ENCODE measurements at places on chromosomes 12 and 14.
A peak's percentile ranks its signal among the peaks of the same experiment; 100 is the strongest.

DNA sequence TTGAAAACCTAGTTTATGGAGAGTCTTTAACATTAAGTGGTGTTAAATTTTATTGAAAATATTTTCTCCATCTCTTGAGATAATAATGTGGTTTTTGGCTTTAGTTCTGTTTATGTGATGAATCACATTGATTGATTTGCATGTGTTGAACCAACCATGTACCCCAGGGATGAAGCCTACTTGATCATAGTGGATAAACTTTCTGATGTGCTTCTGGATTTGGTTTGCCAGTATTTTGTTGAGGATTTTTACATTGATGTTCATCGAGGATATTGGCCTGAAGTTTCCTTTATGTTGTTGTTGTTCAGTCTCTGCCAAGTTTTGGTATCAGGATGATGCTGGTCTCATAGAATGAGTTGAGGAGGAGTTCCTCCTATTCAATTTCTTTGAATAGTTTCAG is 222.6 kb downstream of the ADAMTS20 start:
- H3K27me3 ChIP-seq = peaks cover 2% of the 10 kb centered on the region
- no peak overlapping the region for H3K27ac ChIP-seq
- no peaks in the 10 kb centered on the region for H3K4me1 ChIP-seq

GRCh38 chr14:96574633-96575632 is 72.8 kb downstream of the PAPOLA start:
- H3K4me3 ChIP-seq = no peak overlapping the region
- DNase-seq = no peak
- no peak overlapping the region for H3K27ac ChIP-seq

GRCh38 chr12:102642199-102642598 is 161.8 kb upstream of the IGF1 start:
- H3K36me3 ChIP-seq = no peaks in the 10 kb centered on the region
- H3K4me3 ChIP-seq = no peak overlapping the region
- H3K4me1 ChIP-seq = no peaks in the 10 kb centered on the region
- DNase-seq = no peak
- no peak overlapping the region for H3K27ac ChIP-seq

- H3K36me3 ChIP-seq = peaks cover 21% of the 10 kb centered on the region
- peaks cover 21% of the 10 kb centered on the region for H3K4me1 ChIP-seq
- H3K27me3 ChIP-seq = no peaks in the 10 kb centered on the region
- H3K4me3 ChIP-seq = no peak overlapping the region
Measured at GRCh38 chr12:39675263-39675662, 55.7 kb upstream of the ABCD2 start.

DNA sequence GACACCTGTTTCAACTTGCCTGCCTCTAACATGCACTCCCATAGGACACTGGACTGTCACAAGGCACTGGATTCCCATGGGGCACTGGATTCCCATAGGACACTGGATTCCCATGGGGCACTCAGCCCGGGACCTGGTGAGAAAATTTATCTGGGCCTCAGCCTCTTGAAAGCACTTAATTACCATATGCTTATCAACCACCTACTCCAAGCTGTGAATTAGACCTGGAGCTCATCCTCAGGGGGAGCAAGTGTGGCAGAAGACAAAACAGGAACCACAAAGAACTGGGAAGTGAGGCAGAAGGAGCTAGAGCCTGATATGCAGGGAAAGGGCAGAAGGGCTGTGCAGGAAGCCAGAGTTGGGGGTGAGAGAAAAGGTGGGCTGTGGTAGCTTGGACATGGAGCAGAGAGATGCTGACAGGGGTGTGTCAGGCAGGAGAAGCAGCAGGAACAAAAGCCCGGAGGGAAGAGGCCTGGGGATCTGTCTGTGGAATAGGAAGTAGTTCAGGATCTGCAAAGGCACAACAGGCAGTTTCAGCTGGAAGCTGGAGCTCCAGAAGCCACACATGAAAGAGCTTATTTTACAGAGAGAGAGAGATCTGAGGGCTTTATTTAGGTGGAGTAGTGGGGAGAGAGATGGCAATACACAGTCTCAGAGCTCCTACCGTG is 3.1 kb downstream of the KRT82 start:
- no peaks in the 10 kb centered on the region for H3K27me3 ChIP-seq
- no peaks in the 10 kb centered on the region for H3K4me1 ChIP-seq
- no peak overlapping the region for H3K27ac ChIP-seq
- H3K4me3 ChIP-seq = no peak overlapping the region
- no peaks in the 10 kb centered on the region for H3K36me3 ChIP-seq
- no peak for DNase-seq

GRCh38 chr12:1839956-1840951 is 19.9 kb downstream of the LRTM2 start:
- H3K36me3 ChIP-seq = no peaks in the 10 kb centered on the region
- H3K27me3 ChIP-seq = no peaks in the 10 kb centered on the region
- H3K4me3 ChIP-seq = no peak overlapping the region
- H3K4me1 ChIP-seq = no peaks in the 10 kb centered on the region
- H3K27ac ChIP-seq = no peak overlapping the region

DNA sequence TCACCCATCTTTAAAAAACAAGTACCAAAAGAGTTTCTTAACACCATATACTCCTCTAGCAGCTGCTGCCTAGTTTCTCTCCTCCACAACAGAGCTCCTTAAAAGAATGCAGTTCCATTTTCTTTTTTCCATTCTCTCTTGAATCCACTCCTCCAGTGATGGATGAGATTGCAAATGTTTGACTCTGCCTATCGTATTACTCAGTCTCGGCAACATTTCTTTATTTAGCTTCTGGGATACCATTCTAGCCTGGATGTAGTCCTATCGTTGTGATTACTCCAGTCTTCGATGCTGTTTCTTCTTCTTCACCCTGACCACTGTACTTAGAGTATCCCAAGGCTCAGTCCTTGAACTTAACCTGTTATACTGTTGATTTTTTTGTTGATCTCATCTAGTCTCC is 30.8 kb downstream of the CAND1 start:
- peaks cover 56% of the 10 kb centered on the region for H3K36me3 ChIP-seq
- no peak overlapping the region for H3K27ac ChIP-seq
- H3K27me3 ChIP-seq = no peaks in the 10 kb centered on the region
- H3K4me3 ChIP-seq = no peak overlapping the region
- peaks cover 10% of the 10 kb centered on the region for H3K4me1 ChIP-seq

DNA sequence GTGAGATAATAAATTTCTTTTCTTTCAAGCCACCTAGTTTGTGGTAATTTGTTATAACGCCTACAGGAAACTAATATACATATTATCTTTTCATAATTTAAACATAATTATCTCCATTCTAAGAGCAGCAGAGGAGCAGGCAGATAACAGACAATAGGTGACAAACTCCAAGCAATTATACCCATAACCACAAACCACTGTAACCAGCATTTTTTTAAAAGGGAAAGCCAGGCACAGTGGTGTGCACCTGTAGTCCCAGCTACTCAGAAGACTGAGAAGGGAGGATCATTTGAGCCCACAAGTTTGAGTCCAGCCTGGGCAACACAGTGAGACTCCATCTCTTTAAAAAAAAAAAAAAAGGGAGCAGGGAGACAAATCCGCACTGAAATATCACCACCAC is 54.9 kb downstream of the ATF7 start:
- H3K36me3 ChIP-seq = peaks cover 1% of the 10 kb centered on the region
- no peak overlapping the region for H3K27ac ChIP-seq
- H3K4me1 ChIP-seq = peaks cover 53% of the 10 kb centered on the region
- no peak for DNase-seq

DNA sequence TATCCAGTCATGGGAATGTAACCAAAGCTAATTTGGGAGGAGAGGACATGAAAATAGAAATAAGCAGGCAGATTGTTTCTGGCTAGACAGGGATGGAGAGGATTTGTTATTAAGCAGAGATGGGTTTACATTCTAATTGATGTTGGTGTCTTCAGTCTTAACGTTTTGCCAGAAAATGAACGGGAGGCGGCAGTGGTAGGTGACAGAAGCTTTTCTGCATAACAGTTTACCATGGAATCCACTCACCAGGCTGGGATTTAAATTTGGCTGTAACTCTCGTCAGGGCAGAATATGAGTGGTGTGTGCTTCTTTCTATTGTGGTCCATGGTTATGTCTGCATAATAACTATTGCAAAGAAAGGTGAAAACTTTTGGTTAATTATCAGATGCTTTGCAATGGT is 50.2 kb upstream of the OTX2 start:
- H3K27me3 ChIP-seq = peaks cover 28% of the 10 kb centered on the region
- no peak overlapping the region for H3K27ac ChIP-seq
- H3K4me1 ChIP-seq = no peaks in the 10 kb centered on the region
- no peak overlapping the region for H3K4me3 ChIP-seq
- DNase-seq = no peak

- H3K27ac ChIP-seq = no peak overlapping the region
- DNase-seq = peak; percentile 67
- peaks cover 85% of the 10 kb centered on the region for H3K4me1 ChIP-seq
Measured at GRCh38 chr14:68283378-68284123, 464.0 kb downstream of the RAD51B start.

DNA sequence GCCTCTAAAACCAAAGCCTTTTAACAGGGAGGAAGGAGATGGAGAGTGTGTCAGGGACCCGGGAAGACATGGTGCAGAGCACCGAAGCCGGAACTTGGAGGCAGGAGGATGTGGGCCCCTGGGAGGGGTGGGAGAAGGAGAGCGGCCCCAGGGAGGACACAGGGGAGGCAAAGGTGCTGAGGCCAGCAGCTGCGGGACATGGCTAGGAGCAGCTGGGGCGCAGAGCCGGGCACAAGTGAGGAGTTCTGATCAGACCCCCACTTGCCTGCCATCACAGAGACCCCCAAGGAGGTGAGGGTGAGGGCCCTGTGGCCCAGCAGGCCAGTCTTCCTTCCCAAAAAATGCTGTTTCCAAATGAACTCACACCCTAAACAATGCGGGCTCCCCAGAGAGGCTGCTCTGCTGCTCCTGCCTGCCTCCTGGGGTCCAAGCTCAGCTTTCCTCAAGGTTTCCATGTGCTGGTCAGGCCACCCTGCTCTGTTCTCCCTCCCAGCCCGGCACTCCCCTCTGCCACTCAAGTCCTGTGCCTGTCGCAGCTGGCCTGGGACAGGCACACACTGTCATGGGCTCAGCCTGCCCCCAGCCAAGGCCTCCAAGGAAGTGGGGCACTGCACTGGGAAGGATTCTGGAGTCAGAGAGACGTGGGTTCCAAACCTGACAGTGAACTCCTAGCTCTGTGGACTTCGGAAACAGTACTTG is 24.0 kb downstream of the CHGA start:
- peaks cover 2% of the 10 kb centered on the region for H3K4me1 ChIP-seq
- no peak for DNase-seq
- H3K27me3 ChIP-seq = no peaks in the 10 kb centered on the region
- no peak overlapping the region for H3K4me3 ChIP-seq

DNA sequence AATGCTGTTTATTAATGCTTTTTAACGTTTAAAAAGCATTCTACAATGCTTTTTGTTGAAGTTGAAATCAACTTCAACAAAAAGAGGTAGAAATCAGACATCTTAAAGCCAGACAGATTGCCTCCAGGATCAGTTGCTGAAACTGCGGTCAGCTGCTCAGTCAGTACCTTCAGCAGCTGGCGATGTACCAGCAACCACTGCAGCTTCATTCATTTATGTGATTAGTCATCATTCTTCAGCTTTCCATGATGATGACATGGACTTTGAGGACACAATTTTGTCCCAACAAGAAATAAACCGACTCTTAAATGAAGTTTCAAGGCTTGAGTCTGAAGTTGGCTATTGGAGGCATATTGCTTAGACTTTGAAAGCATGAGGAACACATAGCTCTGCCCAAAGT is 31.5 kb upstream of the NUAK1 start:
- H3K27me3 ChIP-seq = peaks cover 12% of the 10 kb centered on the region
- DNase-seq = no peak
- H3K4me1 ChIP-seq = no peaks in the 10 kb centered on the region
- no peak overlapping the region for H3K27ac ChIP-seq
- H3K4me3 ChIP-seq = no peak overlapping the region

DNA sequence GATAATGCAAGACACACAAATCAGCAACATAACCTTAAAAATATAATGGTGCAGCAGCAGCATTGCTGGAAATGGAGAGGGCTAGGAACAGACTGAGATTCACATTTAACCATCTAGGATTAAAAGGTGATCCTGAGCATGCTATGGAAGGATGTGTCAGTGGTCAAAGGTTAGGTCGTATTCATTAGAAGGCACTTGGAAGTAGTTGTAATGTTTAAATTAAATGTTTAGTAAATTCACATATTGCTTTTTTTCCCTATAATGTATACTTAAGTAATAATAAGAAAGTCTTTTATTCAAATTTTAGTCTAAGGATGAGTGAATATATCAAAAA is 368.6 kb upstream of the PDE3A start:
- H3K27ac ChIP-seq = no peak overlapping the region
- no peak for DNase-seq
- no peak overlapping the region for H3K4me3 ChIP-seq
- no peaks in the 10 kb centered on the region for H3K36me3 ChIP-seq

GRCh38 chr12:92034858-92035401 is 110.7 kb downstream of the BTG1 start:
- peak; percentile 86 for DNase-seq
- no peaks in the 10 kb centered on the region for H3K27me3 ChIP-seq
- H3K4me3 ChIP-seq = peak overlapping the region; percentile 78
- peak overlapping the region; percentile 93 for H3K27ac ChIP-seq
- peaks cover 8% of the 10 kb centered on the region for H3K36me3 ChIP-seq
- H3K4me1 ChIP-seq = peaks cover 83% of the 10 kb centered on the region

GRCh38 chr14:22386924-22387775 is 201.9 kb downstream of the DAD1 start:
- no peaks in the 10 kb centered on the region for H3K36me3 ChIP-seq
- no peak for DNase-seq
- H3K27me3 ChIP-seq = no peaks in the 10 kb centered on the region
- no peaks in the 10 kb centered on the region for H3K4me1 ChIP-seq

GRCh38 chr12:56753566-56753965 is 1.4 kb upstream of the PRIM1 start:
- no peak for DNase-seq
- H3K36me3 ChIP-seq = peaks cover 25% of the 10 kb centered on the region
- H3K27me3 ChIP-seq = no peaks in the 10 kb centered on the region
- H3K27ac ChIP-seq = no peak overlapping the region

DNA sequence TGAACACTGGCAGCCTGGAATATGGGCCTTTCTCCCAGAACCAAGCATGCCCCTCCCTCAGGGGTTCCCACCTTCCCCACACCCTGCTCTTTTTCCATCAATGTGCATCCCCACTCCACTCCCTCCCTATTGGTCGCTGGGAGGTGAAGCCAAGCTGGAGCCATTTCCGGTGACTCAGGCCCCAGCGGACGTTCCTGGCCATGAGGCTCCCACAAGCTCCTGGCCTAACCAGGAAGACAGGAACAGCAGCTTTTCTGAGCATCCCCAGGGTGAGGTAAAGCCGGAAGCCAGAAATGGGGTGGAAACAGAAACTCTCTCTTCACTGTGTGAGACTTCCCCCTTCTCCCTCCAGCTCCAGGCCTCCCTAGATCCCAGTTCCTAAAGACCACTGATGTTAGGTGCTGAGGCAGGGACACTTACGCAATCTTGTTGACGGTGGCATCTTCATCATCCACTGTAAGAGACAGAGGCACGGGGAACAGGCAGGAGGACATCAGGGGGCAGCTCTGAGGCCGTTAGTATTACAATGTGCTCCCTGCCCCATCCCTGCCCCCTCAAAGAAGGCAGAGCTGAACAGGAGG is 5.1 kb downstream of the LMBR1L start:
- H3K4me1 ChIP-seq = peaks cover 32% of the 10 kb centered on the region
- no peaks in the 10 kb centered on the region for H3K27me3 ChIP-seq
- H3K36me3 ChIP-seq = peaks cover 2% of the 10 kb centered on the region

- no peaks in the 10 kb centered on the region for H3K36me3 ChIP-seq
- no peaks in the 10 kb centered on the region for H3K4me1 ChIP-seq
- H3K4me3 ChIP-seq = no peak overlapping the region
- no peak for DNase-seq
- no peak overlapping the region for H3K27ac ChIP-seq
Measured at GRCh38 chr12:41903014-41903708, 241.5 kb downstream of the GXYLT1 start.

GRCh38 chr12:30853561-30854133 is 72.9 kb upstream of the TSPAN11 start:
- DNase-seq = no peak
- H3K36me3 ChIP-seq = no peaks in the 10 kb centered on the region
- no peak overlapping the region for H3K27ac ChIP-seq
- no peak overlapping the region for H3K4me3 ChIP-seq
- H3K27me3 ChIP-seq = no peaks in the 10 kb centered on the region
